ENCODE measurements at places on chromosomes 3 and 15. TPM values are rescaled to one million over a fixed set of nuclear protein-coding genes. Genes with fewer than 3 reads are reported as not detected.

GRCh38 chr15:78004222-78004727 is 73.2 kb downstream of the TBC1D2B start:
- H3K4me3 ChIP-seq, result no peak overlapping the region
- no peaks in the 10 kb centered on the region for H3K36me3 ChIP-seq
- peaks cover 25% of the 10 kb centered on the region for H3K4me1 ChIP-seq
- H3K27me3 ChIP-seq, result no peaks in the 10 kb centered on the region
- H3K27ac ChIP-seq, result no peak overlapping the region

- no peaks in the 10 kb centered on the region for H3K4me1 ChIP-seq
- H3K27ac ChIP-seq, result no peak overlapping the region
- DNase-seq, result peak; percentile 6
- H3K36me3 ChIP-seq, result no peaks in the 10 kb centered on the region
- no peaks in the 10 kb centered on the region for H3K27me3 ChIP-seq
- H3K4me3 ChIP-seq, result no peak overlapping the region
Measured at GRCh38 chr15:57861034-57861638, 154.6 kb downstream of the POLR2M start.

DNA sequence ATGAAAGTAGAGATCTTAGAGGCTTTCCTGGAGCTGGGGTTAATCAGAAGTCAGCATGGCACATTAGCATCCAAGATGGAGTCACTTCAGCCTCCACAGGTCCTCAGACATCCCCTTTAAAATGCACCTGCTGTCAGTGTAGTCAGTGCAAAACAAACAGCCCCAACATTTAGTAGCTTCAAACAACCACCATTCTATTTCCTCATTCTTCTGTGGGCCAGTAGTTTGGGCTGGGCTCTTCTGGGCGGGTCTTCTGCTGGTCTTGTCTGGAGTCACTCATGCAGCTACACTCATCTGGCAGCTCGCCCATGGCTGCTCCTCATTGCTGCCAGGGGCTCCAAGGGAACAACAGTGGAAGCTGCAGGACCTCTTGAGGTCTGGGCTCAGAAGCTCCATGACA is 99.9 kb downstream of the TLE3 start:
- H3K4me1 ChIP-seq, result peaks cover 19% of the 10 kb centered on the region
- no peak overlapping the region for H3K27ac ChIP-seq
- no peaks in the 10 kb centered on the region for H3K27me3 ChIP-seq
- peak; percentile 91 for DNase-seq
- H3K36me3 ChIP-seq, result no peaks in the 10 kb centered on the region
- H3K4me3 ChIP-seq, result no peak overlapping the region

DNA sequence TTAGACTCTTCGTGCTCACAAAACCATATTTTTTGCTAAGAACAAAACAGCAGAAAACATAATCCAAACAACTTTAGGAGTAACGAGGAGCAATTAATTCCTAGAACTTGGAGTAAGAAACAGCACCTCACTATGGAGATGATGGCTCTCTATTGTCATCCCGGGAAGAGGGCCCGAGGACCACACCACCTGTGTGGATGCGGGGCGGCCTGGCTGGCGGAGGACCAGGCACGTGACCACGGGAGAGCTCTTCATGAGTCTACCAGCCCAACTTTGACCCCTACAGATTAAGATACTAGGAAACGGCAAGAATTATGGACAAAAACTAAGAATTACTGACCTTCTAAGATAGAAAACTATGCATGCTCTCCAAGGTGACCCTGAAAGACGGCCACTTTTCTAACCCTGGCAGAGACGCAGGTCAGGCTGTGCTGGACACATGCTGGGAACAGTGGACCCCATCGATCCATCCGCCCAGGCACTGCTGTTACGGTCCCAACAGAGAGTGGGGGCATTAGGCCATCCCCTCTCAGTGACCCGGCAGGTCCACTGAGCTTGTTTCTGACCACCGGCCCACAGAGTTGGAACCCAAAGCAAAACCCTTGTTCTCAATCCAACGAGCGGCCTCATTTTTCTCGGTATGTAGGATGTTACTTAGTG is 13.1 kb upstream of the OCA2 start:
- no peaks in the 10 kb centered on the region for H3K4me1 ChIP-seq
- no peak for DNase-seq
- no peaks in the 10 kb centered on the region for H3K27me3 ChIP-seq
- H3K36me3 ChIP-seq, result no peaks in the 10 kb centered on the region

- peak overlapping the region; percentile 40 for H3K4me3 ChIP-seq
- no peaks in the 10 kb centered on the region for H3K27me3 ChIP-seq
- peak overlapping the region; percentile 50 for H3K27ac ChIP-seq
- peak; percentile 76 for DNase-seq
- H3K36me3 ChIP-seq, result no peaks in the 10 kb centered on the region
- peaks cover 27% of the 10 kb centered on the region for H3K4me1 ChIP-seq
Measured at GRCh38 chr15:73539212-73540128, 93.7 kb downstream of the NPTN start.

Gene PRKCD
- 30.1 TPM for total RNA-seq

DNA sequence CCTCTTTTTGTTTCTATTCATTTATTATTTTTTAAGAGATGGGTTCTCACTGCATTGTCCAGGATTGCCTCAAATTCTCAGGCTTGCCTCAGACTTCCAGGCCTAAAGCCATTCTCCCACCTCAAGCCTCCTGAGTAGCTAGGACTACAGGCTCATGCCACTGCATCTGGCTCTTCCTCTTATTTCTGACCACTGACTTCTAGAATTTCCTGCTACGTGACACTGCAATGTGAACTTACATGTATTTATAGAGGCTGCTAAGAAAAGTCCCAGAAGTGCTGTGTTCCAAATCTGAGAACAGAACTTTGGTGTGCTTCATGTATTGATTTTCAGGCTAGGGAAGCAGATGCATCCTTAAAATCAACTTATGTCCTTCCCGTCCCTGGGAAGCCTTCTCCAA is 407.4 kb downstream of the RSL24D1 start:
- no peaks in the 10 kb centered on the region for H3K27me3 ChIP-seq
- H3K4me1 ChIP-seq, result no peaks in the 10 kb centered on the region
- no peak for DNase-seq
- H3K36me3 ChIP-seq, result no peaks in the 10 kb centered on the region
- no peak overlapping the region for H3K27ac ChIP-seq

GRCh38 chr3:120559242-120560061 is 36.7 kb upstream of the NDUFB4 start:
- H3K27me3 ChIP-seq, result no peaks in the 10 kb centered on the region
- H3K36me3 ChIP-seq, result no peaks in the 10 kb centered on the region
- DNase-seq, result peak; percentile 58
- H3K4me3 ChIP-seq, result peak overlapping the region; percentile 57
- H3K4me1 ChIP-seq, result peaks cover 15% of the 10 kb centered on the region

GRCh38 chr3:4766716-4767499 is 212.3 kb upstream of the BHLHE40 start:
- H3K27ac ChIP-seq, result no peak overlapping the region
- no peaks in the 10 kb centered on the region for H3K4me1 ChIP-seq
- DNase-seq, result no peak

Measured in PC-9 (cell line).